ENCODE measurements at places on chromosomes 3 and 15.

- no peak for DNase-seq
Measured at GRCh38 chr15:67559576-67559975, 17.1 kb downstream of the MAP2K5 start.

DNA sequence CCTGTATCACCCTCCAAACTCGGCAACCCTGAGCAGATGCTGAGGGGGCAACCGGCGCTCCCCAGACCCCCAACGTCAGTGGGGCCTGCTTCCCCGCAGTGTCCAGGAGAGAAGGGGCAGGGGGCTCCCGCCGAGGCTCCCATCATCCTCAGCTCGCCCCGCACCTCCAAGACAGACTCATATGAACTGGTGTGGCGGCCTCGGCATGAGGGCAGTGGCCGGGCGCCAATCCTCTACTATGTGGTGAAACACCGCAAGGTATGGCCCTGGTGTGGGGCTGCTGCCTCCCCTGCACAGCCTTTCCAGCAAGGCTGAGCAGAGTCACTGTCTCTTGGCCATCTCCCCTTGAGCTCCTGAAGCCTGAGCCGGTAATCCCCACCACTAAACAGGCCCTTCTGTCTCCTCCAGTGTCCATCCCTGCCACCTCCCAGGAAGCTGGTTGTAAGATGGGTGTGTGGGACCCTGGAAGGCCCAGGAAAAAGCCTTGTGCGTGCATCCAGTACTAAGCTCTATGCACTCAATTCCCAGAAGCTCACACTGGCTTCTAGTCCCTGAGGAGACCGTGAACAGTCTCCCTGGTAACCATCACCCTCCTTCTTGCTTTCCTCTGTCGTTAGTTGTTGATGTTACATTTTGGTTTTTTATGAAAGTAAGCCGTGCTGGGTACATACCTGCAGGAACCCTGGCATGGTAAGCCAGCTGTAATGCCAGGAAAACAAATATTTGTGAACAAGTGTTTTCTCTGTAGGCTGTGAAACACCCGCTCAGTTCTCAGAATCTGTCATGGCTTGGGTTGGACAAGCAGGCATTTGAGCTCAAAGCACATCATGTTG lies 63.3 kb downstream of the BOC start:
- DNase-seq = no peak

- no peak for DNase-seq
Measured at GRCh38 chr15:95559875-95560394, 770.6 kb upstream of the NR2F2 start.

DNA sequence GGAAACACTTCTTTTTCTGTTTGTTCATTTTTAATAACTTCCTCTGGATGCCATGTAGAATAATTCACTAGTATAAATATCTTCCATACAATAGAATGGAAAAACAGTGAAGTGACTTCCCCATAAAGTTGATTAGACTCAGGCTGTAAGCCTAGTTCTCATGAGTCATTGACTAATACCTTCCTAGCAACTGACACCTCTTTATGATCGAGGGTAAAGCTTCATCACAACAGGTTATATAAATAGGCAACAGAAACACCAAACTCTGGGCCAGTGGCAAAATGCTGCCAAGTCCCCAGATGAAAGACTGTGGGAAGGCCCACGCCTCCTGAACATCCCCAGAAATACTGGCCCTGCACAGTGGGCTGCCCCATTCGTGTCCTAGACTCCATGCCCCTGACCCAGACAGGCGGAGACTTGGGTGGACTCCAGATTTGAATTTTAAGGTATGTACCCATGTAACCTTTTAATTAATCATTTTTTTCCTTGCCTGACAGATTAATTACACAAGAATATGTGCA lies 71.3 kb upstream of the TBC1D23 start:
- no peak for DNase-seq

- DNase-seq = no peak
Measured at GRCh38 chr3:177569875-177570657, 372.8 kb upstream of the TBL1XR1 start.

DNA sequence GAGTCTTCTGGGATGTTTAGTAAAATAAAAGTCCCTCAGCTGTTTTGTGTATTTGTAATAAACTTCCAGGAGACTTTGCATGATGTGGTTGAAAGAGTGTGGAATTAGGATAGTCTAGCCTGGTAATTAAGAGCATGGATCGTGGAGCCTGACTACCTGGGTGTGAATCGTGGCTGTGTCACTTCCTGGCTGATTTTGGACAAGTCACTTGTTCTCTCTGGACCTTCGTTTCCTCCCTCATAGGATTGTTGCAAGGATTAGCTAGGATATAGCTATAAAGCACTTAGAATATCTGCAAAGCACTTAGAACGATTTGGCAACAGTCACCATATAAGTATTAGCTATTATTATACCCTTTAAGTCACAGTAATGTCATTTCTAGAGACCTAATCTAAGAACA lies 40.2 kb downstream of the SLMAP start:
- no peak for DNase-seq

GRCh38 chr15:68525815-68526214 lies 53.0 kb upstream of the CORO2B start:
- DNase-seq = no peak

DNA sequence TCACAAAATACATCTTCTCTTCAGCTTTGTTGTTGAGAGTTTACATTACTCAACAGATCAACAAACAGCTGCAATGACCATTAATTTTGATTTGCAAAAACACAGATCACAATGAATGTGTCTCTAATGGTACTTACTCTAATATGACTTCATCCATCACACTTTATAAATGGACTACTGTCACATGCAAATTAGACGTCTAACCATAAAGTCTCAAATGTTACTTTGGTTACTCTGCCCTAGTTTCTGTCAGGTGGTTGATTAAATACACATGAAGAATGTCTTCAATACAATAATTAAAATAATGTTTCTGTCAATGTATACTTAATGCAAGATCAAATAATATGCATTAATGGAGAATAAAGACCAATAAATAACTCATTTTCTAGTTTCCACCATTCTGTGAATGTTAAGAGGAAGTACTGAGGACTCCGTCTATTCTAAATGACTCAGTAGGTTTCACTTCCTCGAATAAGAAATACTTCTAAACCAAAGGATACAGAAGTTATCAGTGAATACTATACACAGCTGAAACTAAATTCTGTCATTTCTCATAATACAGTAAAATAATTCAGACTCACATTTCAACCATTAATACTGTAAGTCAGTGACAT lies 145.8 kb downstream of the CBLB start:
- DNase-seq = no peak

- DNase-seq = no peak
Measured at GRCh38 chr3:129352045-129352444, 73.4 kb downstream of the HMCES start.

DNA sequence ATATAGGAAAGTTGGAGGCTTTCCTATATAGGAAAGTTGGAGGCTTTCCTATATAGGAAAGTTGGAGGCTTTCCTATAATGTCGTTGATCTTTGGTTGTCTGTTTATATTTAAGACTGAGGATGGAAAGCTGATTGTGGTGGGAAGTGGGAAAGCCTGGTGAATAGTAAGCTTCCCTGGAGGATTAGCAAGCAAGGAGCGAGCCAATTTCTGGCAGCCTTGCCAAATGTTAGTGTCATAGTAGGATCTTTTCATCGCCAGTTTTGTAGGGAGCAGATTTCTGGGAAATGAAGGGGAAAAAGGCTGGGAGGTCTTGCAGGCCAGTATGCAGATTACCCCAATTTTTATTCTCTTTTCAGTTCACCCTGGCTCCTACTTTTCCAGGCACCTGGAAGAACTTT lies 39.9 kb upstream of the CCNL1 start:
- DNase-seq = no peak

DNA sequence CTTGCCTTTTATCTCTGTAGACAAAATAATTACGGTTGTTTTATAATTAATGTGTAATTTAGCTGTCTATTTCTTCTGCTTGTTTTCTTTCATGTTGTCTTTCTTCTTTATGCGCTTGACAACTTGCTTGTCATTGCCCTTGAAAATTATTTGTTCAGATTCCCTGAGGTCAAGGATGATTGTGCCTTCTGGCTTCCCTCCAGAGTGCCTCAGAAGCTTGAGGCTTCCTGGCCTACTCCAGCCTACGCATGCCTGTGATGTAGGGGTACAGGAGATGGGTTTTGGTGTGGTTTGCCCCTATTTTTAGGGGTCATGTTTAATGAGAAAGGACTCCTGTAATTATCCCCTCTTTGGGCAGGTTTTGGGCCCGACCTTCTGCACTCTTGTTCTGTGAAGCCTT lies 231.5 kb downstream of the SV2B start:
- DNase-seq = no peak

GRCh38 chr15:74812533-74812932 lies at the start of gene LMAN1L:
LMAN1L (plus strand) TSS chr15:74812835; CDS start chr15:74812855, 20 bp downstream.
- no peak for DNase-seq

- no peak for DNase-seq
Measured at GRCh38 chr15:78374436-78375393, 34.6 kb downstream of the CRABP1 start.

GRCh38 chr3:135503760-135504686 lies 461.5 kb upstream of the PPP2R3A start:
- DNase-seq = peak; percentile 1

DNA sequence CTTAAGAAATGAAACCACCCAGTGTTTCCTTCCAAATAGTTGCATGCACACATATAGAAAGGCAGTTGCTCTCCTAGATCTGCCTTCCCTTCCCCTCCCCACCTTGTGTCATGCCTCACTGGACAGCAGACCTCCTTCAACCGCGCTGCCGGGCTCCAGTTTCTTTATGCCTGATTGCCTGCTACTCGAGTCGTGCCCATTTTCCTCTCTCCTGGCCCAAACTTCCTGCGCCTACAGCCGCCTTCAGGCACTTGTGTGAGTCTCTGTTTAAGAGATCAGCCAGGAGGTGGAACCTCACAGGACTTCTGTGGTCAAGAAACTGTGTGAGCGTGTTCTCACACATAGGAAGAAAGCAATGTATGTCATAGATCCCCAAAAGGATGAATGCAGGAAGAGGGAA lies 8.8 kb upstream of the FAM107A start:
- no peak for DNase-seq

- DNase-seq = no peak
Measured at GRCh38 chr15:33419701-33420100, 108.9 kb downstream of the RYR3 start.

- no peak for DNase-seq
Measured at GRCh38 chr15:91075739-91076138, 24.3 kb upstream of the SV2B start.

- DNase-seq = no peak
Measured at GRCh38 chr3:13863382-13863952, 16.4 kb downstream of the WNT7A start.

DNA sequence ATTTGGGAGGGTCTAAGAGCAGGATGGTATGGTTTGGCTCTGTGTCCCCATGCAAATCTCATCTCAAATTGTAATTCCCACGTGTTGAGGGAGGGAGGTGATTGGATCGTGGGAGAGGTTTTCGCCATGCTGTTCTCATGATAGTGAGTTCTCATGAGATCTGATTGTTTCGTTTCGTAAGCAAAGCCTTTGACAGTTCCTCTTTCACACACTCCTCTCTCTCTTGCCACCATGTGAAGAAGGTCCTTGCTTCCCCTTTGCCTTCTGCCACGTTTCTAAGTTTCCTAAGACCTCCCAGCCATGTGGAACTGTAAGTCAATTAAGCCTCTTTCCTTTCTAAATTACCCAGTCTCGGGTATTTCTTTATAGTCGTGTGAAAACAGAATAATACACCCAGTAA lies 553.7 kb downstream of the TAFA4 start:
- no peak for DNase-seq
